CD4-positive, alpha-beta T cell treated with Interleukin-17A for 1 hour (primary cell): ENCODE measurements at places on chromosomes 2 and 18.

- DNase-seq: no peak
Observed at GRCh38 chr2:16246281-16246850, 306.0 kb downstream of the MYCN start.

- DNase-seq: no peak
Observed at GRCh38 chr2:201021914-201022313, 49.6 kb downstream of the HYCC2 start.

DNA sequence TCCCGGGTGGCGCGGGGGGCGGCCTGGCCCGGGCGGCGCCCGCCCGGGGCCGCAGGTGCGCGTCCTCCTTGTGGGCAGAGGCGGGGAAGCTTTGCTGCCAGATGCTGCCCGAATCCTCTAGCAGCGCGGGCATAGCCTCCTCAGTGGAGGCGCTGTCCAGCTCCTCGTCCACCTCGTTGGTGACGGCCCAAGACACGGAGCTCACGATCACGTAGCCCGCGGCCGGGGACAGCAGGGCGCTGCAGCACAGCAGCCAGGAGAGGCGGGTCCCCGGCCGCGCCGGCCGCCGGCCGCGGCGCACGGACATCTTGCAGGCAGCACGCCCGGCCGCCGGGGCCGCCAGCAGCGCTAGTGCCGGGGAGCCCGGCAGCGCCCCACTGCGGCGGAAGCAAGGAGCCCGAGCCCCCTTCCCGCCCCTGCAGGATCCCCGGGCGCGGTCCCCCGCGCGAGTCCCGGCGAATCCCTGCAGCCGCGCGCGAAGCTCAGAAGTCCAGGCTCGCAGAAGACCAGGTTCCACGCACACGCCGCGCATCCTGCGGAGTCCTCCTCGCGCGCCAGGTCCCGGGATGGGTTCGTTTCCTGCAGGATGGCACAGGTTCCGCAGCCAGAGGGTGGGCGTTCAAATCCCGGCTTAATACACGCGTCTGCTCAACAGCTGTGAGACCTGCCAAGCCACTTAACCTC lies at the start of gene CREG2:
CREG2 (minus strand) TSS at position 353 of the 684 bp plus-strand sequence; CDS start at position 307, 46 bp downstream.
- DNase-seq: peak; percentile 51

DNA sequence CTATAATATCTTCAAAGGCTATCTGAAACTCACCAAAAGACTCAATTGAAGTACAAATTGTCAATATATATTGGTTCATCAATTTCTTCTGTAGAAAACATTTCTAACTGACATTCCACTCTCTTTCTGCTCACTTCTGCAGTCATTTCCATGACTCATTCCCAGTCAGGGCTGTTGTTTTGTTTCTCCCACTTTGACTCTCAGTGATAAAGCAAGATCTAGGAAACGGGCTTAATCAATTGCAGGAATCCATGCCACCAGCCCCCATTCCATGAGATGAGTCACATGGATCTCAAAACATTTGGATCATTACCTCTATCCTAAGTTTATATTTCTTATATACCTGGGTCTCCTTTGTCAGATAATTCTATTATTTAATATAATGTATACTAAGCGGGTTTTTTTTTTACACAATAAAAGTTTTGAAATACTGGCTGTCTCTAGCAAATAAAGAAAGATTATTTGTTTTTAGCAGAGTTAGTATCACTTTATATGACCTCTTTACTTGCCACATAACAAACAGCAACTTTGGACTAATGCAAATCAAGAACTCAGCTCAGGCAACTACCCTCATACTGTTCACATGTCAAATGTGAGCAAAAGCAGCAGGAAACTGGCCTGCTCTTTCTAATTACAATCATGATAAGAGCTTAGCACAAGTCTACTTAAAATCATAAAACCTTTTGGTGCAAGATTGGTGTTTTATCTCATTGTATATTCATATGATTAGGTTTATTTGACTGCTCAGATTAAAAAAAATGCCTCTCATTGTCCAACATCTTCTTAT lies 251.1 kb upstream of the PIK3C3 start:
- DNase-seq: no peak

DNA sequence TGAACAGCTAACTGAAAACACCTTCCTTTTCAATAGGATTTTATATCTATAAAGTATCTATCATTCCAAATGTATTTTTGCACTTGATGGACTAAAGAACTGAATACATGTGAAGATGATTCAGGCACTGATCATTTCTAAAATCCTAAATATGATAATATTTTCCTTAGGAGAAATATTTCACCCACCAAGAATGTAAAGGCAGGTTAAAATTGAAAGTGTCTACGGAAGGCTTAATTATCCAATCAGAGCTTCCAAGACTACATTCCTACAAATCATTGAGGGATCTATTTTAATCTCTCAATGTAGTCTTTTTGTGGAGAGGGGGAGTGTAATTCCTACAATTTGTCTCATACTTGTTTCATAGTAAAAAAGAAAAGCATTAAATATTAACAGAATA lies 3.6 kb downstream of the GALNT3 start:
- DNase-seq: no peak

DNA sequence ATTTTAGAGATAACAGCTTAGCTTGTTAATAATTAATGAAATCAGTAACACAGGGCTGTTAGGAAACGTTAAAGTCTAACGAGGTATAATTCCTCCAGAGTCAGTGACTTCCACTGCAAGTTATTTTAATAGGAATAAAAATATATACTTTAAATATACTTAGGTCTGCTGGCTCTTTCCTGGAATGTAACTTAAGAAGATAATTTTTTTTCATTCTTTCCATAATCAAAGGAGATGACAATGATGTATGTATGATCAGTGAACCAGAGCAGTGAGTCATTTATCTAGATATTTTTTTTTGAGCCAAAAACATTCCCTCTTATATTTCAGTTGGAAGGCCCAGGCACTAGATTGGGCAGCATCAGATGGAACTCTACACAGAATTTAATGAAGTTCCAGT lies 104.2 kb upstream of the LYPD1 start:
- DNase-seq: no peak

GRCh38 chr18:49757513-49758262 lies 55.6 kb downstream of the ACAA2 start:
- no peak for DNase-seq

DNA sequence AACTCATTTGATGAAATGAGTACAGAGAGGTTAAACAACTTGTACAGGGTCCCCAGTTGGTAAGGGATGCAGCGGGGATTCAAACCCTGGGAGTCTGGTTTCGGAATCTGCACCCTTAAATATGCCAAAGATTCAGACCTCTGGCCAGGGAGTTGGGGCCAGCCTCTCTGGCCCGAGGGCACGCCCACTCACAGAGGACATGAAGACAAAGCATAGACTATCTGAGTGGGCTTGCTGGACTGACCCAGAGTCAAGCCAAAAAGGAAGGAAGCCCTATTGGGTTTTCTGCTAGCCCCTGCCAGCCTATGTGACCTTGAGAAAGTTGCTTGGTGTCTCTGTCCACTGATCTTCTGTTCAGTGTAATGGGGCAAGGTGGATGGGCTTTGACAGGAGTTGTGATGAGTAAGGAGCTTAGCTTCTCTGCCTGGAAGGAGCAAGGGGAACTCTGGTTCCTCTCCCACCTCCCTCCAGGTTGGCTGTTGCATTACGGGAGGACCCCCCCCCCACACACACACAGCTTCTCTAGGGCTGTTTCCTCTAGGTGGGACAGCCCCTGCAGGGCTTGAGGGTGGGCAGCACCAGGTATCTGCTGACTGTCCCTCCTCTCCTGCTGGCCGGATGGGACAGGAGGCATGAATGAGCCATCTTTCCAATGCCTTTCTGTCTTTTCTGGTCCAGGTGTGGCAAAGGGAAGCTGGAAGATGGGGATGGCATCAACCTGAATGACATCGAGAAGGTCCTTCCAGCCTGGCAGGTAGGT lies 131.3 kb downstream of the CTIF start:
- DNase-seq: no peak

DNA sequence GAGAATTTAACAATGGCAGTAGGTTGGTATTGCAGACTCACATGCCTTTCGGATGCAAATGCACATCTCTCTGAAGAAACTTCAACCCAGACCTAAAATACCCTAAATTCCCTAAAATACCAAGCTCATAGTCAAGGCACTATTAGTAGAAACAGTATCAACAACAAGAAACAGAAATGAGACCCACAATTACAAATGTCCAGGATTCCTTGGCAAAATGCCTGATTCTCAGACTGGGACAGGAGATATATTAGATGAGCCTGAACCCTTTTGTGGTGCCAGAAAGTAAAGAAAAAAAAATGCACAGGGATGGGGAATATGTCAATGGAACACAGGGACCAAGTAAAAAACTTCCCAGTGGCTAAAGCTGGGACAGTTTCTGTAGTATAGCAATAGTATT lies 77.2 kb downstream of the NAT8 start:
- DNase-seq: no peak

GRCh38 chr2:203800783-203801182 lies 66.8 kb upstream of the CTLA4 start:
- no peak for DNase-seq

DNA sequence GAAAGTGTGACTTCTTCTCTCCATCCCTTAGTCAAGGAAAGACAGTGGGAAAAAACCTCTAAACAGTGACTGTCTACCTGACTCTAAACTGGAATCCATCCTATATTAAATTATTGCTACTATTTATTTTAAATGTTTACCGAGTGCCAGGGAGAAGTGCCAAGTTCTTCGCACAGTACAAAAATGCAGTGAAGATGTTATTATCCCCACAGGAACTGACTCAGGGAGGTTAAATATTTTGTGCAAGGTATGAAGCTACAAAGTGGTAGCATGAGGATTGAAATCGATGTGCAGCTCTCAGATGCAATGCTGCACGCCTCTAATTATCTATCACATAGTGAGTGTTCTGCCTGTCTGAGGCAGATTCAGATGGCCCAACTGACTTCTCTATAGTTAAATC lies 91.1 kb downstream of the MEP1B start:
- no peak for DNase-seq

- DNase-seq: no peak
Observed at GRCh38 chr2:24365051-24365450, 4.7 kb upstream of the ITSN2 start.

DNA sequence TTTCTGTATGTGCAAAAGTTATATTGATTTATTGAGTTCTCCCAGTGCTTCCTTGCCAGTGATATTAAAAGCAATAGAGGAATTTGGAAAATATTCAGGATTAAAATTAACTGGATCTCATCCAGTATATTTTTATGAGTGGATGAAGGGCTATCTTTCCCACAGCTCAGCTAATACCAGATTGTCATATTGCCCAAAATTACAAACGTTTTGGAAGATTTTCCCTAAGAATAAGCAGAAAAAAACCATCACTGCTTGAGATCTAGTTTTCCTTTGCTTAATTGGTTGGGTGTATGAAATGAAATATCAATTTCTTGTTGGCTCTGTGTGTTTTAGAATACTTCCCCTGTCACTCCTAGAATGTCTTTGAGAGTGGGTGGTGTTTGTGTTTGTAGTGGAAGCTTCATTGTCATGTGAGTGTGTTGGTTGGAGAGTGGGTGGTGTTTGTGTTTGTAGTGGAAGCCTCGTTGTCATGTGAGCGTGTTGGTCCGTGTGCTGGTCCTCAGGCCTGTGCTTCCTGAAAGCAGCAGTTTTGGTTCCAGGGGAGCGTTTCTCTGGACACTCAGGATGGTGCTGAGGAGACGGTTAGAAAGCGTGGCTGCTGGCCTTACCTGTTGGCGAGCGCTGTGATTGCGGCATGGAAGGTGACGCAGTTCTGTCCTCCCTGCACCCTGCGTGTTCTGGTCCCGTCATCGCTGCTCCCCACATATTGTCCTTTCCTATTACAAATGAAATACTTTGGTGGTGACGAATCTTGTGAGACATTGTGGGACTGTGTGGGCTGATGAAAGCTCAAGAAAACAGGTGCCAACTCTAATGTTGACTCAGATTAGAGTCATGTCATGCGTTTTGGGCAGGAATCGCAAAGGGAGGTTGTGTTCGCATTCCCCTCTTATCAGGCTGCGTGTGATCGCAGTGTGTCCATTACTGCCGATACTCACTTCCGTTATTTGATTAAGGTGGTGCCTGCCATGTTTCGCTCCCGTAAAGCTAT lies 12.4 kb downstream of the ASB1 start:
- DNase-seq: peak; percentile 10

GRCh38 chr2:164794016-164794415 lies 47.6 kb downstream of the COBLL1 start:
- no peak for DNase-seq

DNA sequence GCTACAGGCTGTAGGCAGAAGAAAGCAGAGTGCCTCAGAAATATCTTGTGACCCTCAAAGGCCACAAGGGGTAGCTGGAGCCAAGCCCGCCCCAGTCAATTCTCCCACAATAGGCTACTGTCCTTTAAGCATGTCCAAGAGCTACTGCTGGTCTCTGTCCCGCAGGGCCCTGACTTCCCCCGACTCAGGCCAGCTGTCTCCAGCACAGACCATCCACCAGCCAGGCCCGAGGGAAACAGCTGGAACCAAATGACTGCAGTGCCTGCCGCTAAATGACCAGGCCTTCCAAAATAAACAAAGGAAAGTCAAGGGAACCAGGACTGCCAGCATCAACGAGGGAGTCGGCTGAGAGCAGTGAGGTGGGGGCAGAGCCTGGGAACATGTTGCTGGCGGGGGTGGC lies 36.7 kb downstream of the MCFD2 start:
- no peak for DNase-seq

DNA sequence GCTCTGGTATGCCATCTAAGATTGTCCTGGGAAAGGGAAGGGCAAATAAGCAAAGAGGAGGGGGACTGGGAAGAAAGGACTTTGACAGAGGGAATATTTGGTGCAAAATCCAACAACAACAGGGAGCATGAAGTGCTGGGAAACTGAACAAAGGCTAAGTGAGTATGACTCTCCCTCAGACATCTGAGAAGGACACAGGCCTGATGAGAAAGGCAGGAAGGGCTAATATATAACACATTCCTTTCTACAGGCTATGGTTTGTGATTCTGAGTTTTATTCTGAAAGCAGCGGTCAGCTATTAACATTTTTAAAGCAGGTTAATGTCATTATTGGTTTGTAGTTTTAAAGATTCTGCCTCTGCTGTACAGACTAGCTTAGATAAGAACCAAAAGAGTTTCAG lies 1579.5 kb downstream of the LRP1B start:
- no peak for DNase-seq

GRCh38 chr18:78612318-78612717 lies 367.3 kb upstream of the SALL3 start:
- DNase-seq: no peak

DNA sequence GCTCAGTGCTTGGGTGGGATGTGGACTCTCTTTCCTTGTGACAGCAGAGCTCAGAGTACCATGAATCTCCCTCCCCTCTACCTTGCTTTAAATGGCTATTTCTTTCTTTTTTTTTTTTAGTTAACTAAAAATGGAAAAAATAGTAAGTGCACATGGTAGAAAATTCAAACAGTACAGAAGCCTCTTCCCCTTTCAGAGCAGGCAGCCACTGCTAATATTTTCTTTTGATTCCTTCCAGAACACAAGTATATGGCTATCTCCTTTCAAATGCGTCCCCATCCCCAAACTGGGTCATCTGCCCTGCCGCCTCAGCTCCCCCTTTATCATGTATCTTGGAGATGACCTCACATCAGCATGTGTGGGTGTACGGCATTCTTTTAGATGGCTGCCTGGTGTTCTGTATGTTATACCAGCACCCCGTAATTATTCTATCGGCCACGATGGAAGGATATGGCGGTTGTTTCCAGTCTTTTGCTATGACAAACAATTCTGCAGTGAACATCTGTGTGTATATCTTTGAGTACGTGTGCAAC lies 70.5 kb upstream of the DLX2 start:
- no peak for DNase-seq

- no peak for DNase-seq
Observed at GRCh38 chr18:75362435-75362834, 65.1 kb downstream of the SMIM21 start.
